ENCODE measurements at places on chromosomes 2 and 18. TPM values are rescaled to one million over a fixed set of nuclear protein-coding genes. Genes with fewer than 3 reads are reported as not detected.
A peak's percentile ranks its signal among the peaks of the same experiment; 100 is the strongest.

DNA sequence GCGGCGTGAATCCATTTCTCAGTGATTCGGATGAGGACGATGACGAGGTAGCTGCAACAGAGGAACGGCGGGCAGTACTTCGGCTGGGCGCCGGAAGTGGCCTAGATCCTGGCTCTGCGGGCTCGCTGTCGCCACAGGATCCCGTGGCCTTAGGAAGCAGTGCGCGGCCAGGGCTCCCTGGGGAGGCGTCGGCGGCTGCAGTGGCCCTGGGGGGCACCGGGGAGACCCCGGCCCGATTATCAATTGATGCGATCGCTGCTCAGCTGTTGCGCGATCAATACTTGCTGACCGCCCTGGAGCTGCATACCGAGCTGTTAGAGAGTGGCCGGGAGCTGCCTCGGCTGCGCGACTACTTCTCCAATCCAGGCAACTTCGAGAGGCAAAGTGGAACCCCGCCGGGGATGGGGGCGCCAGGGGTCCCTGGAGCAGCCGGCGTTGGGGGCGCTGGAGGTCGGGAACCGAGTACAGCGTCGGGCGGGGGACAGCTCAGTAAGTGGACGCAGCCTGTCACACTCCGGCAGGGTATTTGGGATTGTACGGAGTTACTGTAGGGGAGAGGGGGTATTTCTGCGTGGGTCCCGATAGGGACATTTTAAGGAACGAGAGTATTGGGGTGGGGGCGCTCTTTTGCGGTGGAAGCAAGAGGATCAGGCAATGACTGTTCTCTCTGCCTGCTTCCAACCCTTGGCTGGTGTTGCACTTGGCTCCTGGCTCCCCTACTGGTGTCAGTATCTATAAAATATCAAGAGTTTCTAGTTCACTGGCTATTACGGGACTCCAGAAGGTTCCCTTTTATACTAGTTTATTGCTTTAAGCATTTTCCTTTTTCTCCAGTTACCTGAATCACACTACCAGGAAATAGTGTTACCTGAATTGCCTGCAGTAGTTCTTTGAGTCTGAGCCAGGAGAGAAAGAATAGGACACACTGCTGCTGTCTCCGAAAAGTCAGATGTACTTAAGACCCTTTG is 772 bp downstream of the RELCH start:
- H3K4me3 ChIP-seq = peak overlapping the region; percentile 99
- peaks cover 53% of the 10 kb centered on the region for H3K4me1 ChIP-seq
- H3K36me3 ChIP-seq = peaks cover 14% of the 10 kb centered on the region
- peak; percentile 57 for DNase-seq
- peak overlapping the region; percentile 90 for H3K27ac ChIP-seq
- no peaks in the 10 kb centered on the region for H3K27me3 ChIP-seq

- no peak for DNase-seq
- no peaks in the 10 kb centered on the region for H3K27me3 ChIP-seq
- no peak overlapping the region for H3K4me3 ChIP-seq
- H3K4me1 ChIP-seq = peaks cover 14% of the 10 kb centered on the region
- no peak overlapping the region for H3K27ac ChIP-seq
Measured at GRCh38 chr18:13604786-13605185, 121.6 kb downstream of the FAM210A start.

DNA sequence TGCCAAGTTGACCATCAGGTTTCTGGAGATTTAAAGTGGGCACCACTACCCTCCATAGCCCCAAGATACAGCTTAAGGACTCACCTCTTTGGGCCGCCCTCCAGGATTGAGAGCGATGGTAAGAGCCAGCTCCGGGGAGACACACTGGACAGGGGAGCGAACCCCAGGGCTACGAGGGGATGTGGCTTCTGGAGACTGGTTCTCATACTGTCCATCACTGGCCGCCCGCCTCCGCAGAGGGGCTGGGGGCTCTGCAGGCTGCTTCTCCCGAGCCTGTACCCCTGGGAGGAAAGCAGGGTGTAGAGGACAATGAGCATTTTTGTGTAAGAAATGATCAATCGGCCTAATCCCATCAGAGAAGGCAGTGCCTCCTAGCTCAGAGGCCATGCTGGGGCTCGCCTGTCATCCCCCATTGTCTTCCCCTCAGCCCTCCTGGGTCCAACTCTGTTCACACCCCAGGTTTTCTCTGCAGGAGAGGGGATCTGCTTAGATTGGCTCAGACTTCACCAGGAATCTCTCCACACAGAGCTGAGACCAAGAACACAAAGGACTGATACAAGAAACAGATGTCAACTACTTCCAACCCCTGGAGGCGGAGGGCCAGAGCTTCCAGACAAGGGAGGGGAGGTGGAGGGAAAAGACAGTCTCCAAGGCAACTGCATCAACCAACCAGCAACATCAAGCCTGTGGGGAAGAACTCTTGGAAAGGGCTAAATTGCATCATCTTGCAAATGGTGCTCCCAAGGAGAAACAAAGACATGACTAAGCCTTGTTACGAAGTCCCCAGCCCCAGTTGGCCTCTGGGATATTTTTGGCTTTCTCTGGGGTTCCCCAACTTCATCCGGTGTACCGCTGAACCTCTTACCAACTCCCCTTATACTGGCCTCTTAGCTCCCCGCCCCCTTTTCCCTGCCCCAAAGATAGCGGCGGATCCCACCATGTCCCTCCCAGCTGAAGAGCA is 166.6 kb downstream of the TNS1 start:
- peaks cover 5% of the 10 kb centered on the region for H3K27me3 ChIP-seq
- H3K36me3 ChIP-seq = no peaks in the 10 kb centered on the region
- H3K4me1 ChIP-seq = no peaks in the 10 kb centered on the region
- H3K4me3 ChIP-seq = no peak overlapping the region
- H3K27ac ChIP-seq = no peak overlapping the region
- DNase-seq = no peak

DNA sequence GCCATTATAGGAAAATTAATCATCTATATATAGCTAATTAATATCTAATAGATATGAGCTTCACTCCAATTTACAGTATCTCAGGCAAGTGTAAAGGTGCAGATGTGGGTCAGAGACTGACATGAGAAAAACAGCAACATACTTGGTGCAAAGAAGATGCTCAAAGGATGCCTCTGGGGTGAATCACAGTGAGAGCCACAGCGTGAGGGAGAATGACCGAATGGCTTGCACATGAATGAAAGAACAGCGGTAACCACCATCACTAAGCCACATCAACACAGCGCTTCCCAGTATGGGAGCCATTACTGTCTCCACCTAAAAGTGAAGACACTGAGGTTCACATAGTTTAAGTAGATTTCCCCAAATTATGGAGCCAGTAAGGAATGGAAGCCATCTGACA is 423.4 kb upstream of the ID2 start:
- peaks cover 7% of the 10 kb centered on the region for H3K4me1 ChIP-seq
- H3K36me3 ChIP-seq = no peaks in the 10 kb centered on the region
- no peak for DNase-seq
- H3K27ac ChIP-seq = no peak overlapping the region
- no peak overlapping the region for H3K4me3 ChIP-seq

- H3K4me3 ChIP-seq = no peak overlapping the region
- no peaks in the 10 kb centered on the region for H3K36me3 ChIP-seq
- no peaks in the 10 kb centered on the region for H3K4me1 ChIP-seq
- no peak overlapping the region for H3K27ac ChIP-seq
Measured at GRCh38 chr2:19736191-19736831, 165.5 kb downstream of the TTC32 start.

DNA sequence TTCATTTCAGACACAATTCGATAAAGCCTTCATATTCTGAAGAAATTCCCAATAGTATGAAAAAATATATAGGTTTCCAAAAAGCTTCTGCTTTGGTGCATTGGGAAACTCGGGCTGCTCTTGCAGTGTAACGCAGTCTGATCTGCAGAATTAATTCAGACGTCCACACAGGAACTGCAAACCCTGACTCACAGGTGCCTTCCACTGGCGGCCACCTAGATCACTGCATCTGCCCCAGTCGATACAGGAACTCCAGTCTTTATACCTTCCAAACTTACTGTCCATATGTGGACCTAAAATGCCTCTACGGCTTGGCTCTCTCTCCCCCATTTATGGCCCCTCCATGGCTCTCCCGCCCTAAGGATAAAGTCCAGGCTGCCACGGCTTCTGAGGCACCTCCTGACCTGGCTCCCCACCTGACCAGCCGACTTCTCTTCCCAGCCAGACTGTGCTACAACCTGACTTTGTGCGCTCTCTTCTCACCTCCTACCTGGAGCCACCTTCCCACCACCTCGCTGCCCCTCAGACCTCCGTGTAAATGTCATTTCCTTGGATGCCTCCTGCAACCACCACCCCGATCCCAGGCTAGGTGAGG is 39.7 kb downstream of the L3MBTL4 start:
- no peaks in the 10 kb centered on the region for H3K27me3 ChIP-seq
- H3K27ac ChIP-seq = no peak overlapping the region
- no peaks in the 10 kb centered on the region for H3K4me1 ChIP-seq
- H3K4me3 ChIP-seq = no peak overlapping the region

DNA sequence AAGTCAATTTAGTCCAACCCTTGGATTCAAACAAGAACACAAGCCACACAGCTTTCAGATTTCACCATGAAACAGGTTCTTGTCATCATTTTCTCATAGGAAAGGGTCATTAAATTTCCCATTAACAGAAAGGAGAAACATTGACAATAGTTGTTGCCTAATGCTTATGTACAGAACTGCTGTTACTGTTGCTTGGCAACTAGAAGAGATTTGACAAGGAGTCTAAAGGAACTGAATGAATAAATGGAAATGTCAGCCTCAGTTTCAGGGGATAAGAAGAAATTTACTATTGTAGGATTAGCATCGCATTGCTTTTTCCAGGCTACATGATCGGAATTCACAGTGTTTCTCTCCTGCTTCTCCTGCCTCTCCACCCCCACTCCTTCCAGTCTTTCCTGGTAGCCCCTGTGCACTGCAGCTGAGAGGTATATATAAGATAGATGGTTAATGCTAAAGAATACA is 90.3 kb downstream of the SPATS2L start:
- no peak for DNase-seq
- no peaks in the 10 kb centered on the region for H3K27me3 ChIP-seq
- H3K4me1 ChIP-seq = peaks cover 5% of the 10 kb centered on the region
- no peaks in the 10 kb centered on the region for H3K36me3 ChIP-seq
- no peak overlapping the region for H3K4me3 ChIP-seq

DNA sequence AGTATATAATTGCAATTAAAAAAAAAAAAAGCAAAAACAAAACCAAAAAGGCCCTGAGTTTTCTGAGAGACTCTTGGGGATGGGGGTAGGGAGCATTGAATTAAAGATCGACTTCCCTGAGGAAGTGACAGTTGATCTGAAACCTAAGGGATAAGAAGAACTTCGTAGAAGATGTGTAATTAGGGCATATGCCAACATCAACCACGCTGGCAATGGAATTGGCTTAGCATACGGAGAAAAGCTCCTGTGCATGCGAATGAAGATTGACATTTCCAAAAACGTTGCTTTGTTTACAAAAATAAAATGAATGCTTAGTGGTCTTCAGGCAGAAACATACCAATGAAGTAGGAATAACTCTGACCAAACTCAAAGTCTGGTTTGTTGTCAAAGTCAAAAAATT is 307.6 kb upstream of the ZNF521 start:
- H3K4me3 ChIP-seq = no peak overlapping the region
- no peaks in the 10 kb centered on the region for H3K27me3 ChIP-seq
- no peak overlapping the region for H3K27ac ChIP-seq
- no peak for DNase-seq

GRCh38 chr2:59277671-59278070 is 1036.5 kb upstream of the FANCL start:
- DNase-seq = no peak
- H3K4me1 ChIP-seq = no peaks in the 10 kb centered on the region
- no peaks in the 10 kb centered on the region for H3K36me3 ChIP-seq
- peaks cover 4% of the 10 kb centered on the region for H3K27me3 ChIP-seq
- no peak overlapping the region for H3K27ac ChIP-seq
- H3K4me3 ChIP-seq = no peak overlapping the region

DNA sequence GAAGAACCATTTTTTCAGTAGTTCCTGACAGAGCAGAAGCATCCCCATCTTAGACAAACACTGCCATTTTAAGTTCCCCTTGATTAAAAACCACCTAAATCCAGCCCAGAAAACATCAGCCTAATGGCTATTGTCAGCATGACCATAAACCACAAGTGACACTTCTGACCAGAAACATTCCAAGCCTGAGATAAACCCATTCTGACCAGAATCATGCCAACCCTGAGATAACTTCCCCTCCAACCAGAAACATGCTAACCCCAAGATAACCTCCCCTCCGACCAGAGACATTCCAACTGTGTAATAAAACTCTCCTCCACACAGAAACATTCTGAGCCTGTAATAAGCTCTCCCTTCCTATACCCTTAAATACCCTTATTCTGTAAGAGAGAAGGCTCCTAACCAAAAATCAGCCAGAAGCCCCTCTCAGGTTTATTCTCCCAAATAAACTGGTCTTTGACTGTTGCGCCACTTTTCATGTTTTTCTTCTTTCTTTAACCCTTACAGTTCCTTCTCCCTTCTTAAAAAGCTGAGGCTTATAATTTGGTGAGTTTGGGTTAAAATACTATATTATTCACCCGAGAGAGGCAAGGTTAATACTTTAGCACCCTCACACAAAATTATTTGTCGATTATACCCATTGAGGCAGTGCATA is 149.7 kb downstream of the HNMT start:
- H3K4me3 ChIP-seq = no peak overlapping the region
- H3K27me3 ChIP-seq = no peaks in the 10 kb centered on the region
- DNase-seq = no peak
- H3K36me3 ChIP-seq = no peaks in the 10 kb centered on the region

- DNase-seq = no peak
- peak overlapping the region; percentile 78 for H3K4me3 ChIP-seq
- no peak overlapping the region for H3K27ac ChIP-seq
- H3K36me3 ChIP-seq = peaks cover 23% of the 10 kb centered on the region
- H3K4me1 ChIP-seq = peaks cover 42% of the 10 kb centered on the region
- no peaks in the 10 kb centered on the region for H3K27me3 ChIP-seq
Measured at GRCh38 chr2:241635756-241636155, 1.2 kb downstream of the THAP4 start.

- no peaks in the 10 kb centered on the region for H3K36me3 ChIP-seq
- no peak for DNase-seq
- no peaks in the 10 kb centered on the region for H3K4me1 ChIP-seq
- no peak overlapping the region for H3K4me3 ChIP-seq
- H3K27ac ChIP-seq = no peak overlapping the region
Measured at GRCh38 chr18:54100466-54100865, 124.0 kb downstream of the MBD2 start.

DNA sequence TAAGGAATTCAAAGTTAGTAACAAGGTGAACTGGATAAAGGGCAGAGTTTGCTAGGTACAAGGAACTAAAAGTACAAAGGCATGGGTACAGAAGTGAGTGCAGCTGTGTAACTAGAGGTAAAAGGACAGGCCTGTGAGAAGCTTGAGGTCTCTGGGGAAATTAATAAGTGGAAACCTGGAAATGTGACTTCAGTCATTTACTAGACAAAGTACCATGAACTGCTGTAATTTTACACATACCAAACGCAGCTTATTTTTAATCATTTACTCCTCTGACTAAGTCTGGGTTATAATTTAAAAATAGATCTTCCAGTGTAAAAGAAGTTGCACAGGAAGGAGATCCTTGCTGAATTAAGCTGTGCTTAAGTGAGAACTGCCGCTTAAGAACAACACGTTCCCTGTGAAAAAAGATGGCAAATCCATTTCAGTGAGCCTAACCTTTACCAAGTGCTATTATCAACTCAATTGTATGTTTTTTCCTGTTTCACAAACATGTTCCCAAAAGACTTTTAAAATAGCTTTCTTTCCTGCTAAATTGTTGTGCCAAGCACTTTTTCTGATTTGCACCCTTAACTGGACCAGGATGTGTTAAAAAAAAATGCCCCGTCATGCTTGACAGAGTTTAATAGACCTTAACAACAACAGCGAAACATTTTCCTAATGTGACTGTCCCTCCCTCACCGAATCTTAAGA is 44.3 kb downstream of the CALCRL start:
- H3K27ac ChIP-seq = no peak overlapping the region
- no peaks in the 10 kb centered on the region for H3K4me1 ChIP-seq
- no peaks in the 10 kb centered on the region for H3K27me3 ChIP-seq
- no peaks in the 10 kb centered on the region for H3K36me3 ChIP-seq

SCG2 gene
- not detected for total RNA-seq

STK17B gene
- 143 TPM for total RNA-seq

MC5R gene
- not detected for total RNA-seq

TWIST2 gene
- not detected for total RNA-seq

C2orf15 gene
- total RNA-seq = 1.4 TPM

DPP10 gene
- total RNA-seq = not detected
